ENCODE measurements at places on chromosomes 6 and 20.

DNA sequence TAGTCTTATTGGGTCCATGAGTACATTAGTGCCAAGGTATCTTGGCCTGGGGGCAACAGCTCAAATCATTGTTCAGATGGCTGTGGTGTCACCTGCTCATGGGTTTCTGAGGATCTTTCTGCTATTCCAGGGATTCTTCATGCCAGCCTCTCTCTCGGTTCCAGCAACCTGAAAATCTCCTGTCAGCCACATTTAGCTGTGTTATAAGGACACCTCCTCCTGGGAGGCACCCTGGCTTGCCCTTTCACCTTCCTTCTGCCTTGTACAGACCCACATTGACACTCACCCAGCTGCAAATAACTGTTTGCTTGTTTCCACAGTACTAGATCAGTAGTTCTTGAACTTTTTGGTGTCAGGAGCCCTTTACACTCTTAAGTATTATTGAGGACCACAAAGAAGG lies 159.9 kb downstream of the GRM4 start:
- DNase-seq, result no peak

- DNase-seq, result no peak
These were observed 18.1 kb downstream of the SLX4IP start for GRCh38 chr20:10453241-10453640.

GRCh38 chr6:109790131-109790530 lies 99.0 kb downstream of the FIG4 start:
- no peak for DNase-seq

DNA sequence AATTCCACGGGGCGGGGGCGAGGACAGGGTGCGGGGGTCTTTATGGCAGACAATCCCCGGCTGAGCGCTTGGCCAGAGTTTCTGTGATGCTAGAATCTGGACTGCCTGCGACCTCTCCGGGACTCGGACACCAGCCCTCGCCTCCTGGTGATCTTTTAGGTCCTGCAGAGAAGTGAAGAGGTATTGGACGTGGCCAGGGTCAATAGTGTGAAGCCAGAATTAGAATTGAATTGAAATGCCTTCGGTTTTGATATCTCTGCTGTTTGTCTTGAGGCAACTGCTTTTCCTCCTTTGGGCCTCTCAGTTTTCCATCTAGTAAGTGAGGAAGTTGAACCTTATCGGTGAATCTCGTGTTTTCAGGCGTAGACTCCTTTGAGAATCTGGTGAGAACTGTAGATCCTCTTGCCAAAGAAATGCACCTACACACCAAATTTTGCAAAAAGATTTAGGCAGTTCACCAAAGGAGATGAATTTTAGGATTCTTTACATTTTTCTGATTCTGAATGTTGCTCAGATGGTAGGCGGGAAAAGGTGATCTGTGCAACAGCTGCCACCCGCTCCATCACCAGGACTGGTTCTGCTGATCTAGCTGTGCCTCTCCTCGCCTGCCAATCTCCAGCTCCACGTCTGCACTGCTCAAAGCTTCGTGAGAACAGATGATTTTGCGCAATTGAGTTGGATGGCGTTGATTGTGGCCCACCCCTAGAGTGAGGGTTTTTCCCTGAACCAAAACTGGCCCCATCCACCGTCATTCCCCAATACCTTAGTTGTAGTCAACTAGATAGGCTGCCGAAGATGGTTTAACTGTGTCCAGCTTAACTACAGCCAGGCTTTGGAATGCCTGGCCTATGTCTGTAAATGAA lies 837 bp upstream of the OSER1 start:
- DNase-seq, result no peak

DNA sequence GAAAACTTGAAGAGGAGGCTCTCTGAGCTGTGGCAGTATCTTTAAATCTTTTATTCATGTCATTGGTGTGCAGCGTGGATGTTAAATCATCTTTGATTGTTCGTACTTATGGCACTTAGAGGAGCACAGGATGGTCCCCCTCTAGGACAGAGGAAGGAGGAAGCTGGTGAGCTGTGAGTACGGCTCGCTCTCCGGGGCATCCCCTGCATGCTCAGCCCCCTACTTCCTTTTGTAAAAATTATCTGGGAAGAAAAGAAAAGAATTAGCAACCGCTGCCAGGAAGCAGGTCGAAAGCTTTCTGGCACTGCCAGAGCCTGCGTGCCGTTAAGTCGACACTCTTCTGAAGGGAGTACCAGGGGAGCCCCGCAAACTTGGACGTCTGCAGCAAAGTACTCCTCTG lies 158.5 kb downstream of the SYNDIG1 start:
- no peak for DNase-seq

GRCh38 chr6:132589454-132589853 lies at the start of gene TAAR5:
Gene TAAR5, minus strand, starts transcription at chr6:132589741. Its CDS starts 55 bp downstream, at chr6:132589686.
- no peak for DNase-seq

DNA sequence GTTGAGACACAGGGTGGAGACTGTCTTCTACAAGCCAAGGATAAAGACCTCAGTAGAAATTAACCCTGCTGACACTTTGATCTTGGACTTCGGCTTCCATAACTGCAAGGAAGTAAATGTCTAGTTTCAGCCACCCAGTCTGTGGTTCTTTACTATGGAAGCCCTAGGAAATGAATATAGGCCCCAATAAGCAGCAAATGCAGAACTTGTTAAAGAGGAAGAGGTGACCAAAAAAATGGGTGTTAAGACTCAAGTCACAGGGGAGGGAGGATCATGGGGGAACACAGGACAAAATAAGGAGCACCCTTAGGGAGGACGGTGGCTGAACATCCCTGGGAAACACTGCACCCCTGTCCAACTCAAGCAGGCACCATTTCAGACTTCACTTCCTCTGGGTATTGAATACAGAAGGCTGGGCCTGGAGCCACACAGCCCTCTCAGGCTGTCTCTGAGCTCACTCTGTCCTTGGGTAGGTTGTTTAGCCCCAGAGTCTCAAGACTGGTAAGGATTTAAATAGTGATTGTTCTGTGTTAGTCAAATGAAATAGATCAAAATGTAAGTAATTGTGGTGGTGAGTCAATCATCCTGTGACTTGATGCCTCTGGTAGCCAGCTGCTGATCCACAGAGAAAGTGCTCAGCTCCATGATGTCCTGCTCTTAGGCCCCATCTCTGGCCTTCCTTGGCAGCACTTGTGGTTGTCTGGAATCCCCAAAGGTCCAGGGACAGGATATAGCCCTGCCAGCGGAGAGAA lies 30.5 kb upstream of the SIRPD start:
- DNase-seq, result no peak

GRCh38 chr6:28433119-28433518 lies 10.2 kb downstream of the ZSCAN23 start:
- DNase-seq, result no peak

DNA sequence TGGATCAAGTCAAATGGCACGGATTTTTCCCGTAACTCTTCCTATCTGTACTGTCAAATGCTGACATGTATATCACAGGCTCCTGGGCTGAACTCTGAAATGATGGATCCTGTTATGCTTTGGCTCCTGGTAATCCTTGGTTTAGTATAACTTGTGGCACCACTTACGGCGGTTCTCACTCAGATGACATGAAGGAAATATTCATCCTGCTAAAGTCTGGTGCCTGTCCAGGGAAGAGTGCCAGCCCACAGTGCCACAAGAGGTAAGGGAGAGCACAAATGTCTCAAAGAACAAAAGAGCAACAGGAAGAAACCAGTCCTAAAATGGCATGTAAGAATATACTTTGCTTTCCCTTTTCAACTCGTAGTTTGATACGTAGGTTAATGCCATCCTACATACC lies 93.1 kb upstream of the TAB2 start:
- DNase-seq, result no peak

DNA sequence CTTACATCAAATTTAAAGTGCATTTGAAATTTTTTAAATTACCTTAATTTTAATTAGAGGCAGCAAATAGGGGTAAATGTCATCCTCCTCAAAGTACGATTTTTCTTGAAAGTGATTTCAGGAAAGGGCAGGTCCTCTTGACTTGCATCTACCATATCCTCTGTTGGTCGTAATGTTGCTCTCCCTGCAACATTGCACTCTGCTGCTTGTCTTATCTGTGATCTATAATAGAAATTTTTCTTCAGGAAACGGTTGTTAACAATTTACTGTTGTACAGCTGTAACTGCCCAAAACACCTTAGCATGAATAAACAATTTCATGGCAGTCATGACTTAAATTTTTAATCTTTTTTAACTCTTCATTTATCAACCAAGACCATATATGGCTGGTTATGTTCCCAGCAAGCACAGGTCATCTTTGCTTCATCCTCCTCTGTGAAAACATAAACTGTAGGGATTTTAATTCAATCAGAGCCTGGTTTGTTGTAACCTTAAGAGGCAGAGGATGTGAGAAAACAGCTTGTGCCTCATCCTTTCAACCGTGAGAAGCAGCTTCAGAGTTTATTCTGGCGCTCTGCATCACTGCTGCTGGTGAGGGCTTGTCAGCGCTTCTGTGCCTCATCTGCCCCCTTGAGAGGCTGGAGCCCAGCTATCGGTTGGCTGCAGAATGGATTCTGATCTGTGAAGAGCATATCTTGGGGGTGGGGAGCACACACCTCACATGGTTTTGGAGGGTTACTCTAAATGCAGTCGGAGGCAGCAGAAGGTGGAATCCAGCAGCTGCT lies 56.0 kb downstream of the CTNNBL1 start:
- DNase-seq, result no peak

GRCh38 chr6:28446818-28447511 lies 3.7 kb upstream of the ZSCAN23 start:
- no peak for DNase-seq

DNA sequence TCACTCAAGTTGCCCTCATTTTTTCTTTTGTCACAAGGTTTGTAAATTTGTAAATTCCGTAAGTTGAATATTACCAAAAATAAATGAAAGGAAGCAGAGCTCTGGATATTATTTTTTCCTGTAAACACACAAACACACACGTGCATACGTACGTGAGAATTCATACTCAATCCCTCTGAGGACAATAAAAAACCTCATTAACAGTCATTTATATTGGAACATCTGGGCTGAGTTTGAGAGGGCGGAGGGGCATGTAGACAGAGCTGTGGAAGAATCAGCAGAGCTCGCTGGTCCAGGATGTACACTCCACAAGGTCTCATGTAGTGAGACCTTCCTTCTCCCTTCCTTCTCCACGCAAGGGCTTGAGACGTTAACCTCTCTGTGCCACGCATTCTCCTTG lies 24.2 kb upstream of the DOK5 start:
- no peak for DNase-seq

DNA sequence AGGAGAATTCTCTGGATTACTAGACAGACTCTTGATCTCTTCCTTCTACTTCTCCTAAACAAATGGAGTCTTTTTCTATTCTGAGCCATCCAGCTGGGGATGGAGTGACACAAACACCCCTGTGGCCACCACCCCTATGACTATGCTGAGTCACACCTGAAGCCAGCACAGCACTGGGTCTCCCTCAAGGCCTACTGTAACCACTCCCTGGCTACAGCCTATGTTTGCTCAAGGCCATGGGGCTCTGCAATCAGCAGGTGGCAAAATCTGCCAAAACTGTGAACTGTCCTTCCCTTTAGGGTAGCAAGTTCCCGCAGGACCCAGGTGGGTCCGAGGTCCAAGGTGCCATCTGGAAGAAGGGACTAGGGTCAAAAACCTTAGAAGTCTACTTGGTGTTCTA lies 132.3 kb downstream of the TINAG start:
- DNase-seq, result no peak

DNA sequence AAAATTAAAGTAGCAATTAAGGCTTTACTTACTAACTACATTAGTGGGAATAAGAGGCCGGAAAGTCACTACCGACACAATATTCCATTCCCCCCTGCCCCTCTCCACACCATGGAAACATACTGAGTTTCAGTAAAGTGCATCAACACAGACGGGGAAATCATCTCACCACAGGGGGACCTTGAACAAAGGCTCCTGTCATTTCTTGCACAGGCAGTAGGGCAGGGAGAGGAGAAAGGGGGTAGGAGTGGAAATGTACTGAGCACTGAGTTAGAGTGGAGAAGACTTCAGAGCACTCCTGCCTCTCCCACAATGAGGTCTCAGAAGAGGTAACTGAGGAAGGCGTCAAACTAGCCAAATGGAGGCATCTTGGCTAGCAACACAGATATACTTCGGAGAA lies 1426.9 kb upstream of the EYS start:
- no peak for DNase-seq

- DNase-seq, result no peak
These were observed 200.3 kb downstream of the EYA4 start for GRCh38 chr6:133441491-133441890.

DNA sequence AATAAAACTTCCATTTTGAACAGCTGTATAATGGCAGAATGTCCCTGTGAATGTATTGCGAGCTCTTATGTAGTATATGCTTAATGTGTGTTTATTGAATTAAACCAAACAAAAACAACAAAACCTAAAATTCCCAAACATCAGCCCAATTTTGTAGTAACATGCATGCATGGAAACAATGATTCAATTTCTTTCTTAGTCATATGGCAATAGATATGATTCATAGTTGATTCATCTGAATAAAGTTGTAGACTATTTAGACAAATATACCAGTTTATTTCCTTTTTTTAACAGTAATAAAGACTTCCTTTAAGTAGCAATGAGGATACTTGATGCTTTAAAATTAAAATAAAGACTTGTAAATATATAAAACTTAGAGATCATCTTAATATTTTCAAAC lies 670.6 kb downstream of the CD109 start:
- no peak for DNase-seq

GRCh38 chr6:11424395-11425034 lies 113.0 kb upstream of the TMEM170B start:
- DNase-seq, result no peak

DNA sequence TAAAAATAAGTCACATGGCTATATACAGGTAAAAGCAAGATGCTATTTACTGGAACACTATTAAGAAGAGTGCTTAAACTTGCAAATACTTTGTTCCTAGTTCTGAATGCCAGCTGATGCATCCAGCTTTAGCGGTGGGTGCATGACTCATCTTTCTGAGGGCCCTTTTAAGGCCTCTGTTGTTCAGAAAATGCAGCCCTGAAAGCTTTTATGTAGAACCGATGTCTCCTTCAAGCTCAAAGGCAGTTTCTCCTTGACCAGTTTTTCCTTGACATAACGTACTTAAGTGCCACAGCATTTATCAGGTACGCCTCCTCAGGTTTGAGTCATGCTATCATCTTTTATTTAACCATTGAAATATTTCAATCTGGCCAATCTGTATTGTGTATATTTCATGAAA lies 82.8 kb downstream of the MLIP start:
- no peak for DNase-seq

DNA sequence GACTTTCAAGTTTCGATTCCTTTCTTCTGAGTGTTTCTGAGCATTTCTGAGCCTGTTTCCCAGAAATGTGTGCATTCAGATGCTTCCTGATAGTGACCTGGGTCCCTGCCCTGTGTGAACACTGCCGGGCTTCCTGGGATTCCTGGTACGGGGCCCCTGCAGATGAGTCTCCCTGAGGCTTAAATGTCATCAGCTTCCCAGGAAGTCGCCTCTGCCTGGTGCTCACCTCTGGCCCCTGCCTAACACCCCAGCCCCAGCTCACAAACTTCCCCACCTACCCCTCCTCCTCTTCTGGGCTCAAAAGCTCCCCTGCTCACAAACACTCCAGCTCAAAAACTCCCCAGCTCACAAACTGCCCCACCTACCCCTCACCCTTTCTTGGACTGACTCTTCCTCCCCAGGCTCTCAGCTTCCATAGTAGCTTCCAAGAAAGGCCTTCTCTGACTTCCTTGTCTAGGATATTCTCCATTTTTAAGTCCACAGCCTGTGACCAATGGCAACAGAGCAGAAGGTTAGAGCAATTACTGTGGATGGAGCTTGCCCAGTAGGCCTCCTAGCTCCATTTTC lies 42.0 kb downstream of the TGM2 start:
- no peak for DNase-seq

GRCh38 chr20:1902188-1902587 lies 7.0 kb downstream of the SIRPA start:
- DNase-seq, result no peak

GRCh38 chr6:148735989-148736388 lies 10.8 kb upstream of the UST start:
- no peak for DNase-seq

Measured in activated CD4-positive, CD25-positive, alpha-beta regulatory T cell (primary cell).